ENCODE measurements at places on chromosomes 12 and 14.
A peak's percentile ranks its signal among the peaks of the same experiment; 100 is the strongest.

DNA sequence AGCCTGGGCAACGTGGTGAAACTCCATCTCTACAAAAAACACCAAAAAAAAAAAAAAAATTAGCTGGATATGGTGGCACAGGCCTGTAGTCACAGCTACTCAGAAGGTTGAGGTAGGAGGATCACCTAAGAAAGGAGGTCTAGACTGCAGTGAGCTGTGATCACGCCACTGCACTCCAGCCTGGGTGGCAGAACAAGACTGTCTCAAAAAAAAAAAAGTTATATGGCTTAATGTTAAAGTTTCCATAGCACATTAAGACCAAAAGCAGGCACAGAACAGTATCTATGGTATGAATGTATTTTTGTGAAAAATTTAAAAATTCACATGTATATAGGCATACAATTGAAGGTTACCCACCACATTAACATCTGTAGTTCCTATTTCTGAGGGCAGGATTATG, 15.9 kb downstream of the CDKN1B start:
- DNase-seq: no peak

DNA sequence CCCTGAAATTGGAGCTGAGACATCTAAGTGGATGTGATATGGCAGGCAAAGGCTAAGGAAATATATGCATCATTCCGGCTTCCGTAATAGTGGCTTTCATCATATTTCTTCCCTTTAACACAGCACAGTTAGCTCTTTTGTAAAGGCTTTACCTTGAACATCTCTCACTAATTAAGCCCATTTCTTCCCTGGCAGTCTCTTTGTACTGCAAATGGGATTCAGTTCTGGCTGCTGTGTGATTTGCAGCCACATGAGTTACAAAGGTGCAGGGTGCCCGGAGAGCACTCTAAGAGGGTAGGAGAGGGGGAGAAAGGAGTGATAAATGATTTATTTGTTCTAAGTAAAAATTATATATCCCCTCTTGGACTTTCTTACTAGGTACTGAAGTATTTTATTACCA, 232.1 kb upstream of the CCDC196 start:
- DNase-seq: no peak

DNA sequence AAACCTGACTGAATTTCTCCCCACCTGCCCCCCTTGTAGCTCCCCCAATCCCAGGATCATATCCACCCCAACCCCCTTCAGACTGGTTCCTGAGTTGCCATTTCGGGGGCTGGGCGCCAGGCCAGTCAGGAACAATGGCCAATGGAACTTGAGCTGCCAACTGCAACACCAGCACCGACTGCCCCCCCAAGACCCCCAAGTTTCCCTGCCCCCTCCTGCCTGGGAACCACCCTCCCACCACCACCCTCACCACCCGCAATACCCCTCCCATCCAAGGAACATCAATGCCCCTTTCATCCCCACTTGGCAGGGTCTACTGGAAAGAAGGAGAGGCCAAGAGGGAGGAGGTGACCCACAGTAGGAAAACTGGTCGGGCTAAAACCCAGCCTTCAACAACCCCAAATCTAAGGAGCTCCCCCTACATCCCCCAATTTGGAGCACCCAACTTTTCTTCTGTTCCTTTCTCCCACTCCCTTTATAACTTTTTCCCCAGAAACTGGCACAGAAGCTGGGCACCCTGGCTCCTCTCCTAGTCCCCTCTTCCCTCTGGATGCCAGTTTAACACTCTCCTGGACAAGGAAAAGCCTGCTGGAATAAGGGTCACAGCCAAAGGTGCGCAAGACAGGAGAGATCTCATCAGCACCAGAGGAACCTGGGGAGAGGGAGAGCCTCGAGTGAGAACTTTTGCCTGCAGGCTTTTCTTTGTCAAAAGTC, 1.6 kb upstream of the NDRG2 start:
- DNase-seq: no peak

DNA sequence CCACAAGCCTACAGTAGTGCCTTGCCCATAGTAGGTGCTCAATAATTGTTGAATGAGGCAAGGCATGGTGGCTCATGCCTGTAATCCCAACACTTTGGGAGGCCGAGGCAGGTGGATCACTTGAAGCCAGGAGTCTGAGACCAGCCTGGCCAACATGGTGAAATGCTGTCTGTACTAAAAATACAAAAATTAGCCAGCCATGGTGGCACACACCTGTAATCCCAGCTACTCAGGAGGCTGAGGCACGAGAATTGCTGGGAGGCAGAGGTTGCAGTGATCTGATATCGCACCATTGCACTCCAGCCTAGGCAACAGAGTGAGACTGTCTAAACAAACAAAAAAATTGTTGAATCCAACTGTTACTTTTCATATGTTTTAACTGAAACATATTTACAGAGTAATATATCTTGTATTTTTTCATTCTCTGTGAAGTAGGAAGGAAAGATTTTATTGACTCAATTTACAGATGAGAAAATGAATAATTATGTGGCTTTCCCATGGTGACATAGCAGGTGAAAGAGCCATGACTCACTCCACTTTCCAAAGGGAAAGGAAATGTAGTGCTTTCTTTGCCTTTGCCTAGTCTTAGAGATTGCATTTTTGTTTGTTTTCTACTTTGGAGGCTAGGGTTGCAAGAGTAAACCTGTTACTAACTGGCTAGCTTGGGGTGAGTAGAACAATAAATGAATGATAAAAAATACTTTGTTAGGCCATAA, 95.4 kb upstream of the SLC38A4 start:
- no peak for DNase-seq

DNA sequence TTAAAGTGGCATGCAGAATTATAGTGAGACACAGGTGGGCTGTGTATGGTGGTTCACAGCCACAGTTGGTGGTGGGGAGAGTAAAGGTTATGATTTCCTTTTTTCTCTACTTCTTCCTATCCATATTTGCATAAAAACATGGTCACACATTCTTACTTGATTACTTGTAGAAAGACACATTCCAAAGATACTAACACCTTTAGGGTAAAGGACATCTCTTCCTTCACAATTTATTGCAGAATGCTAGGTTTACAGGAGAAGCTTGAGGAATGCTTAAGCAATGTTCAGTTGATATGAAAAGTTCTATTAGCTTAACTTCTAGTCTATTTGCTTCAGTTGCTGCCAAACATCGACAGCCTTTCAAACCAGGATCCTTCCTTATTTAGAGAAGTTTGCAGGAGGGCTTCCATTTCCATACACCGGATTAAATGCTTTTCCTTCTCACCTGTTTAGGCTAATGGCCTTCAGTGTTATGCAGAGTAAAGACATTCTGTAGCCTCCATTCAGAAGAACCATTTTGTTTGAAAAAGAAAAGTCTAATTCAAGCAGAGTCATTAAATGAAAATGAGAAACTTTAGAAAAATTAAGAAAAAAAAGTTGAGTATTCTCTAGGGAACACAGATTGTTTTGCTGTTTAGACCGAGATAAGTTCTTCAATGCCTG, 2.6 kb upstream of the PHC1 start:
- DNase-seq: no peak

DNA sequence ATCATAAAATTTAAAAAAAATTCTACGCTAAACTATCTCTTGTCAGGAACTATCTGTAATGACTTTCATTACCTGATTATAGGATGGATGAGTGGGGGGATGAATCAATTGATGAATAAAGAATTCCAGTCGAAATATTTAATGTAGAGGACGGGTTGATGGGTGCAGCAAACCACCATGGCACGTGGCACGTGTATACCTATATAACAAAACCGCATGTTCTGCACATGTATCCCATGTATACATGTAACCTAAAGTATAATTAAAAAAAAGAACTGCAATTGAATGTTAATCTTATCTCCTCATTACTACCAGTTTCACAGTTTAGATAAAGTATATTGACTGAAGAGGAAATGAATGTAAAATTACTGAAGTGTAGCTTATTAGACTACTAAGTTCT, 23.4 kb downstream of the LRRIQ1 start:
- no peak for DNase-seq

DNA sequence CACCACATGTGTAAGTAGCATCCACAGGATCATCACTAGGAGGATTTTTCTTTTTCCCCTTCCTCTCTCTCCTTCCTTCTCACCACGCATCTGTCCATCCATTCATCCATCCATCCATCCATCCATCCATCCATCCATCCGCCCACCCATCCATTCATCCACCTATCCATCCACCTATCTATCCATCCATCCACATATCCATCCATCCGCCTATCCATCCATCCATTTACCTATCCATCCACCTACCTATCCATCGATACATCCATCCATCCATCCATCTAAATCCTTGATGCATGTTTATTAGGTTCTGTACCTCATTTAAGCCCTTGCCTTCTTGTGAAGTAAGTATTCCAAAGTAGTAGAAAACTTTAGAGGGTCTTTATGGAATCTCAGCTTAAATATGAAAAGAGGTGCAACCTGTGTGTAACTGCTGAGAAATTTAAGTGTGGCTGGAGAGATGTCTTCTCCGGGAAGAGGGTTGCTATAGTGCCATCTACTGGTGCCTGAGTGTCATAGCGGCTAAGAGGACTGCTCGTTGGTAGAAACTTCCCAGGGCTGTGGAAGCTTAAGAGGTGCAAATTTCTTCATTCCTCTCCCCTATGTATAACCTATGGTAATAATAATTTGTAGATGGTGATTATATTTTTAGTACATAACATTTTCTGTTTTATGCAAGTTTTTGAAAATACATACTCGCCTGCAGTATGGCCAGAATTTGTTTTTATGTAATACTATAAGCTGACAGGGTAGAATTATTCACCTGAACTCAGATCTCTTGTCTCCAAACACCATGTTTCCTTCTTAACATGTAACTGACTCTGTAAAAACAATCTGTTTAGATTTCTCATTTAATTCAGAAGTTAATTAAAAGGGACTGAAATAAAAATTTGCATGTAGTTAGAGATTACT, 46.0 kb downstream of the MYO1H start:
- DNase-seq: peak; percentile 66

Data from SW 1271 (cell line).